Renal cortical epithelial cell (primary cell): ENCODE measurements at places on chromosomes 16 and 17. TPM values are rescaled to one million over a fixed set of nuclear protein-coding genes. Genes with fewer than 3 reads are reported as not detected.

DNA sequence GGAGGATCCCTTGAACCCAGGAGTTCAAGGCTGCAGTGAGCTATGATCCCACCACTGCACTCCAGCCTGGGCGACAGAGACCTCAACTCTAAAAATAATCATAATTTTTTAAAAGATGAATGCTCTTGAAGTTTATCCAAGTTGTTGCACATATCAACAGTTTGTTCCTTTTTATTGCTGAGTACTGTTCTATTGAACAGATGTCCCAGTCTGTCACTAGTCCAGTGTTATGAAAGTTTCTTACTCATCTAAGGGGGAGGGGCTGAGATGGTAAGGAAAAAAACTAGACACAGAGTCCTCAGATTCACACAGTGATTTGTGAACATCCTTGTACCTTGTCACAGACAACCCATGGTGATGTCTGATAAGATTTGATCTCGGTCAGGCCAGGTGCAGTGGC lies 3.9 kb downstream of the ACAP1 start:
- DNase-seq, result no peak

- no peak for DNase-seq
Measured at GRCh38 chr17:27206447-27206846, 87.5 kb upstream of the WSB1 start.

DNA sequence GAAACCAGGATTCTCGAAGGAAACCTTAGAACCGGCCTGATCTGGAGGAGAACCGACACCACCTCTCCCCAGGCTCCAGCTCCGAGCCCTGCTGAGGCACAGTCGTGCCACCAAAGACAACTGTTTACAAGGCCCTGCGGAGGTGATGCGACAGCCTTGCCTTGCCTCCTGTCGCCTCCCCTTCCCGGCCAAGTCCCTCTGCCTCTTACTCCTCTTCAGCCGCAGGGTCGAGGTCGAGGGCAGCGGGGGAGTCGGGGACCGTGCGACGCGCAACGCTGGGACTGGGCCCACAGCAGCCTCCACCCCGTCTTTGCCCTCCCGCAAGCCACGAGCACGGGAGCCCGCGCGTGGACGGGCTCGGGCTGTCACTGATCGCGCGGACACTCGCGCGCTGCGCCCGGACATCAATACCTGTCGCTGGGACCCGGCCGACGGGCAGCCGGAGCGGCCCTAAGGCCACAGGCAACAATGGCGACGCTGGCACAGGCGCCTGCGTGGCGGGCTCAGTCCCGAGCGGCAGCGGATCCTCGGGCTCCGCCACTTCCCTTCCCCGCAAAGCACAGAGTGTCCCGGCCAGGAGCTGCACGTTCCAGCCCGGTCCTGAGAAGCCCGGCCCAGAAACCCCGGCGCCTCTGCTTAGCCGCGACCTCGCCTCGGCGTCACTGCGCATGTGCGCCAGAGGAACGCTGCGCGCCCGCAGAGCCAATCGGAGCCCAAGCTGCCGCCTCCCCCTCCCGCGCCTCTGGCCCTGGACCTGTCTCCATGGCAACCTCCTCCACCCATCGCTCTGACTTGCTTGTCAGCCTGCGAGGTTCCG lies at the start of gene ZNF287:
Gene ZNF287, minus strand, starts transcription at position 664 of the 817 bp plus-strand sequence. CDS start 1,473 bp downstream, outside the sequence.
- DNase-seq, result peak; percentile 67

DNA sequence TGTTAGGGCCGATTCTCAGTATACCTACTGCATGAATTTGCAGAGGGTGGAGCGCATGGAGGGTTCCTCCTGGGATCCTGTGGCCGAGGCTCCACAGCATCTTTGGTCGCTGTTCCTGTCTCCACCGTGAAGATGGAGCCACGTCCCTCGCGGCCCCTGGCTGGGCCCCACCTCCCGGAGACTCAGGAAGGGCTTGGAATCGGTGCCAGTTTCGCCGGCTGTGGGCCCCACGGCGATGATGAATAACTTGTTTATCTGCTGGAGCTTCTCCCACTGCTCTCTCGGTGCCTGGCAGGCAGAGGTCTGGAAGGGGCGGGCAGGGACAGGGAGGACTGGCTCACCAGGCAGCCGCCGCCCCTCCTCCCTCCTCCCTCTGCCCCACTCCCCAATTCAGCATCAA lies 8.1 kb downstream of the SLC5A11 start:
- DNase-seq, result no peak

DNA sequence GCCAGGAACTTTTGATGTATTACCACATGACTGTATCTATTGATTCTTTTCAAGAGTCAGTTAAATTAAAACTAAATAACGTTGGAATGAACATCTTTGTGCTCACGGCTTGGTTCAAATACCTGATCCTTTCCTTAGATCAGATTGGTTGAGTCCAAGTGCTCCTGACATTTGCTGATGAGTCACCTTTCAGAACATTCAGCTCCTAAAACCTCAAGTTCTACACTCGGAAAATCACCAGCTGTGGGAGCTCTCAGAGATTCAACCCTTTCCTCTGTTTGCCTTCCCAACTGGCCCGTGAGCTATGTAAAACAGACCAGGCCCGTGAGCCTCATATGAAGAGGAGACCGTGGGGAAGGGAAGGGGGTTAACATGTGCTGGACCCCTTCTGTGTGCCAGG lies 68.1 kb downstream of the RTN4RL1 start:
- peak; percentile 42 for DNase-seq

- no peak for DNase-seq
Measured at GRCh38 chr17:75638893-75639292, 5.7 kb downstream of the SMIM5 start.

- no peak for DNase-seq
Measured at GRCh38 chr16:13178318-13178717, 276.9 kb downstream of the SHISA9 start.

- peak; percentile 89 for DNase-seq
Measured at GRCh38 chr17:44738214-44738906, 20.4 kb upstream of the ADAM11 start.

DNA sequence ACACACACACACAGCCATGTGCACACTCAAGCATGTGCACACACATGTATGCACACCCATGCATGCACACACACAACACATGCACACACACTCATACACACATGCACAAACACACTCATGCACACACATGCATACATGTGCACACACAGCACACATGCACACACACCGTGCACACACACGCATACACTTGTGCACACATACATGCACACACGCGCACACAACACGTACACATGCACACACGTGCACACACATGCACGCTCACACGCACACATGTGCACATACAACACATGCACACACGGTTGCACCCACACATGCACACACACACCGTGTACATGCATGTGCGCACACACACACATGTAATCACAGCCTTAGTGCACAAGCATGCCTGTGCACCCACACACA lies 230.4 kb upstream of the GSE1 start:
- DNase-seq, result no peak

DNA sequence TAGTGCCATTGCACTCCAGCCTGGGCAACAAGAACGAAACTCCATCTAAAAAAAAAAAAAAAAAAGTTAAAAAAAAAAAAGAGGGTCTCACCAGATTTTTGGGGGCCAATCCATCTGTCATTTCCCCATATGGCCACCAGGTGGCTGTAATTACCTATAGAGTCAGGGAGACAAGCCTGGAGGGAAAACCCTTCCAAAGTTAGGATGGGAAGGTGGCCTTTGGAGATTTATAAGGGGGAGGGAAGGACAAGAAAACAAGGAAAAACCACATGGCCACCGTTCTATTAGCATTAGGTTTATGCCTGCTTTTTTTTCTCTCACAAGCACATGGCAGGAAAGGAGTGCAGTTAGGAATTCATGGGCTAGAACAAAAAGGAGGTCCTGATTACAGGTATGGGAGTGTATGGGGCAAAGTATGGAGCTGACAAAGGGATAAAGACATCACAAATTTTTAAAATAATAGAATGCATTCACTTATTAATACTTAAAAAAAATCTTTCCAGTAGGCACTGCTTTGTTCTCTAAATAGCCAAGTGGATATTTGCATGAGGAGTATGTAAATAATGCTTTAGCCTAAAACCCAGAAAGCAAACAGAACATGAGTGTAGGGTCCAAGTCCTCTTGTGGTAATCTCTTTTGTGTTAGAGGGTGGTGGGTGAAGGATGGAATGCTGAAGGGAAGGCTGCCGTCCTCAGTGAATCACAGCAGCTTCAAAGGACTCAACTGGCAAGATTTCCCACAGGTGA lies 5.1 kb downstream of the CYB5D1 start:
- peak; percentile 38 for DNase-seq

- no peak for DNase-seq
Measured at GRCh38 chr17:57315061-57316015, 59.0 kb downstream of the MSI2 start.

DNA sequence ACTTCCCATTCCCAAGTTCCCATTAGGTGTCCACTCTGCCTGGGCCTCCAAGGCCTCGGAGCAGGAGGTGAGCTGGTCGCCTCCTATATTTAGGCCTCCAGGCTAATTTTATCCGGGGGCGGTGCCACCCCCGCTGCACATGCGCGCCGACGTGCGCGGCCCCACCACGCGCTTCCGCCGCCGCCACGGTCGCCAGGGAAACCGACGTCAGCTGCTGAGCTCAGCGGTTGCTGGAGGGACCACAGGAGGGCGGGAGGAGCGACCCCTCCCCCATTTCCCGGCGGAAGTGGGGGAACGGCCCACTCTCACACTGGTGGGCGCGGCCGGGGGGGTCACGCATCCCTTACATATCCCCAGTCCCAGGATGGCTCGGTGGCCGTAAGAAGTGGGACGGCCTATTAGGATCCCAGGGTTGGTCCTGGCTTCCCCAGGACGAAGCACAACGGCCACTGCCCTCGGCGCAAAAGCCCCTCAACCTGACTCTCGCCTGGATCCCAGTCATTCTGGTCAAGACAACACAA lies 1.0 kb downstream of the PER1 start:
- peak; percentile 62 for DNase-seq

GRCh38 chr17:73103641-73104335 lies 11.3 kb upstream of the SLC39A11 start:
- peak; percentile 47 for DNase-seq

DNA sequence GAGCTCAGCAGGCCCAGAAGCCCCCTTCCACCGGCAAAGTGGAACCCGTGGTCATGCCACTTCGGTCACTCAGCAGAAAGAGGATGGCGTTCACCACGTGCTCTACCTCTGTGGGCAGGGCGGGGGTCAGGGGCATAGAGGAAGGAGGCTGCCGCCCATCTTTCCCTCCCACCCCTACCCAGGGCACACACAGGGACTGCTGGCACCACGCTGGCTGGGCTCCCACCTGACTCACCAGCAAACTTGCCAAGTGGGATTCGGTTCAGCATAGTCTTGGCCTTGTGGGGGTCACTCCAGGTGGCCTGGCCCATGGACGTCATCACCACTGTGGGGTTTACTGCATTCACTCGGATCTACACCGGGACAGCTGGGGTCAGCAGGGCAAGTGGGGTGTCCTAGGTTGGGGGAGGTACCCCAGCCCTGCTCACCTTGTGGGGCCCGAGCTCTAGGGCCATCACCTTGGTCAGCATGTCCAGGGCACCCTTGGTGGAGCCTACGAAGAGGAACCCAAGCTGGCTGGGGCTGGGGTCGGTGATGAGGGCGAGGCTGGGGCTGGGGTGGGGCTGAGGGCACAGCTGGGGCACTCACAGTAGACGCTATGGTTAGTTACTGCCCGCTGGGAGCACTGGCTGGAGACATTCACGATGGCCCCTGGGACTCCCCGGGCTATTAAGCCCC lies 1.4 kb downstream of the DCXR start:
- DNase-seq, result no peak

GRCh38 chr17:39638317-39638716 lies 1.4 kb downstream of the STARD3 start:
- no peak for DNase-seq

- no peak for DNase-seq
Measured at GRCh38 chr16:76768316-76768715, 422.7 kb upstream of the MON1B start.

- no peak for DNase-seq
Measured at GRCh38 chr17:37607637-37608331, 1.4 kb downstream of the SYNRG start.

GRCh38 chr16:19093631-19094541 lies 19.9 kb upstream of the ITPRIPL2 start:
- no peak for DNase-seq

DNA sequence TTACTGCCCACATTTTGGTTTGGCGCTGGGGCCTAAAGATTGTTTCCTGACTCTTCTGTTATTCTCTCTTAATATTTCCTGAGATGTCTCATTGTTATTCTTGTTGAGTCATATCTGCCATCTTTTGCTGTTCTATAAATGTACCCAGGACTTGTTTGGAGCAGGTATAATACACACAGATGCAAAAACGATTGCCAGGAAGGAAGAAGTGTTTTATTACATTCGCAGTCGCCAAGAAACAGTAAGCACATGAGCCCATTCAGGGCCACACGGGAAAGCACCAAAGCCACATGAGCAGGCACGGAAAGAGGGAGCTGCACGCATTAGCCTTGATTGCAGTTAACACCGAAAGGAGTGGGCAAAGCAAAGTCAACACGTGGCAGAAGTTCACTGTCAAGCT lies 70.2 kb downstream of the ARHGAP44 start:
- DNase-seq, result no peak

GRCh38 chr16:68416057-68417046 lies 32.0 kb downstream of the SMPD3 start:
- DNase-seq, result peak; percentile 30

DNA sequence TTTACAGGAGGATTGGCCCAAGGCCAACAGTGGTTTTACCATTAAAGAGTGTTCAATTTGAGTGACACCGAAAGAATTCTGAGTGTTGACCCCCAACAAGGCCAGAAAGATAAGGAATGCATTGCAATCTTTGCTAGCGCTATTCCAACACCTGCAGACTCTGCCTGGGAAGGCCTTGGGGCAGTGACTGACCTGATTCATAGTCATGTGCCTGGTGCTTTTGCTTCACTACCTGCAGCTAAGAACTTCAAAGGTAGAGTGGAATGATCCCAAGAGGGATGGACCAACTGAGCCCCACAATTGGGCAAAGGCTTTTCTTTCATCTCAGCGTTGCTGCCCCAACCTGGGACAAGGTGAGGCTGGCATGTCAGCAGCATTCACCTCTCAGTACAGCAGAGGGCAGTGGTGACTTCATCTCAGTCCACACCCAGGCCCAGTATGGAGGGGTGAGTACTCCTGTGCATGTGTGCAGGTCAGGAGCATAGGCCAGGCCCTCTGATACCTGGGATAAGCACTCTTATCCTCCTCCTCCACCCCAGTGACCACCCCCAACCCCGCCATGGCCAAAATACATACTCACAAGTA lies 149.6 kb upstream of the GNAO1 start:
- peak; percentile 1 for DNase-seq

GRCh38 chr16:69326172-69326873 lies 4.1 kb downstream of the PDF start:
- peak; percentile 90 for DNase-seq

- no peak for DNase-seq
Measured at GRCh38 chr17:20313891-20314290, 153.4 kb downstream of the LGALS9B start.

The KRT12 gene
- total RNA-seq, result not detected in 2 replicates

The ABCA10 gene
- 0.55 TPM in 1 of 2 replicates, not detected in the other for total RNA-seq

The PRRT2 gene
- total RNA-seq, result 0.25 and 0.35 TPM in 2 replicates

The ACE gene
- total RNA-seq, result 0.52 and 0.55 TPM in 2 replicates

The NPIPB6 gene
- total RNA-seq, result 0.30 and 0.69 TPM in 2 replicates

The DHX40 gene
- total RNA-seq, result 88.2 and 127 TPM in 2 replicates

The SLC16A5 gene
- 35.6 and 165 TPM in 2 replicates for total RNA-seq

The SLC46A1 gene
- 4.0 and 8.6 TPM in 2 replicates for total RNA-seq

The HSD17B1 gene
- total RNA-seq, result 0.30 and 0.69 TPM in 2 replicates

The OTOP3 gene
- total RNA-seq, result not detected in 2 replicates

The ACSM5 gene
- total RNA-seq, result 6.4 and 6.7 TPM in 2 replicates

The ARMC5 gene
- total RNA-seq, result 5.4 and 8.7 TPM in 2 replicates
